ENCODE measurements at places on chromosomes 3 and 15. TPM values are rescaled to one million over a fixed set of nuclear protein-coding genes. Genes with fewer than 3 reads are reported as not detected.

The CNTN4 gene
- 23.5 TPM for total RNA-seq

The ITIH1 gene
- total RNA-seq = 14.1 TPM

GRCh38 chr3:170021083-170021482, 16.7 kb upstream of the GPR160 start:
- DNase-seq = no peak

The BSN gene
- 3.0 TPM for total RNA-seq

DNA sequence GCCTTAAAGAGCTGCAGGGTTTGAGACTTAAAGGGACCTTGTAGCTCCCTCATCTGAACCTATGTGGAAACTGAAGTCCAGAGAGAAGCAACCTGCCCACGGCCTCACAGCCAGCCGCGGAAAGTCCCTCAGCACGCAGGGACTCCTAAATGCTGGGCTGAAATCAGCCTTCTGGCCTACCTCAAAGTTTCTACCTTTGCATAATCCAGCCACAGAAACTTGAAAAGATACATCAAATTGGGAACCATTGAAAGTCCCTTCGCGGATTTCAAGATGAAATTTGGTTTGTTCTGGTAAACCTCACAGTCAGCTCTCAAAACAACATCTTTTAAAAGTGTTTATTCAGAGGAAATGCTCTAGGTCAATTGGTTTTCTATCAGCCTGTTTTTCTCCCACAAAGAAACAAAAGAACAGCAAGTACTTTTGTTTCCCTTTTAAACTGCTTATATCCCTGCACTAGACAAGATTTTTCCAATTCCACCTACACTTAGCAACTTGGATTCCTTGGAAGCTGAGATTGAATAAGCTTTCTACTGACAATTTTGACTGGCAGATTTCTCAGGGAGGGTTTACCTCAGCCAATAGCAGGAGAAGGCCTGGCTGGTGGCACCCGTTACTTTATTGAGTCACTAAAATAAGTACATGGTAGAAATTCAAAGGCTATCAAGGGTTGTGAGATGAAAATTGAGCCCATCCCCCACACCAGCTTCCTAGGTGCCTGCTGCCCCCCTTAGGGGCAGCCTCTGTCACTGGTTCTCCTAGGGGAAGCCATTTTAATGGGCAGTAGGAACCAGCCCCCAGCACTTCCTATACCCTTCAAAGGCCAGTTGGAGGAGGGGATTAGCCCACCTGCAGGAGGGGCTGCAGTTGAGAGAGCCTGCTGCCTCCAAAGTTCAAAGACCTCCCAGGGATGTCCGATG, 171.2 kb downstream of the ADAMTS17 start:
- DNase-seq = no peak

The C3orf22 gene
- total RNA-seq = 0.44 TPM

GRCh38 chr3:13575459-13576061, 26.6 kb downstream of the FBLN2 start:
- no peak for DNase-seq

DNA sequence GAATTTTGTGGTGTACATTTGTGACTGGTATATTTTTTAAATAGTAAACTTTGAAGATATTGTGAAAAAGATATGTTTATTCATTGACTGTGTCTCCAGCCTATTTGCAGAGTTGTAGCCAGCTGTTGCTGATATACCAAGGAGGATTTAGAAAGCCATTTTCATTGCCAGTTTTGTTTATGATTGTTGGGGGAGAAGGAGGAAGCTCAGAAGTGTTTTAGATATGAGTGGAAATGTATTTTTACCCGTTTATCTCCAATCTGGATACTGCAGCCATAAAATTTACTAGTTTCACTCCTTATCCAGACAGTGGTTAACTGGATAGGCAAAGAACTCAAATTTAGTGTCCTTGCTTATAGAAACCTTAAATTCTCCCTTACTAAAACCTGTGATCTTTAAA, 18.8 kb downstream of the ATP11B start:
- no peak for DNase-seq

DNA sequence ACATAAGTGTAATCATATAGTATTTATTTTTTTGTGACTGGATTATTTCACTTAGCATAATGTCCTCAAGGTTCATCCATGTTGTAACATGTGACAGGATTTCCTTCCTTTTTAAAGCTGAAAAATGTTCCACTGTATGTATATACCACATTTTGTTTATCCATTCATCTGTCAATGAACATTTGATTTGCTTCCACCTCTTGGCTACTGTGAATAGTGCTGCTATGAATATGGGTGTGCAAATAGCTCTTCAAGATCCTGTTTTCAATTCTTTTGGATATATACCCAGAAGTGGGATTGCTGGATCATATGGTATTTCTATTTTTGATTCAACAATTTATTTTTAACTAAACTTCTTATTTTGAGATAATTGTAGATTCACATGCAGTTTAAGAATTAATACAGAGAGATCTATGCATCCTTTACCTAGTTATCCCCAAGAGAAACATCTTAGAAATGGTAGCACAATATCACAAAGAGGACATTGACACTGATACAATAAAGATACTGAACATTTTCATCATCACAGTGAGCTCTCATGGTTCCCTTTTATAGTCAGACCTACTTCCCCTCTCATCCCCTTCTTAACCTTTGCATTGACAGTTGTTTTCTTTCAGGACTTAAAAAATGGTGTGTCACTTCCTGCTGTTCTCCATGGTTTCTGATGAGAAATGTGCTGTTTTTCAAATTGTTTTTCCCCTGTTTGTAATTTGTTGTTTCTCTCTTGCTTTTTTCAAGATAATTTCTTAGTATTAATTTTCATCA, 90.1 kb downstream of the SATB1 start:
- no peak for DNase-seq

DNA sequence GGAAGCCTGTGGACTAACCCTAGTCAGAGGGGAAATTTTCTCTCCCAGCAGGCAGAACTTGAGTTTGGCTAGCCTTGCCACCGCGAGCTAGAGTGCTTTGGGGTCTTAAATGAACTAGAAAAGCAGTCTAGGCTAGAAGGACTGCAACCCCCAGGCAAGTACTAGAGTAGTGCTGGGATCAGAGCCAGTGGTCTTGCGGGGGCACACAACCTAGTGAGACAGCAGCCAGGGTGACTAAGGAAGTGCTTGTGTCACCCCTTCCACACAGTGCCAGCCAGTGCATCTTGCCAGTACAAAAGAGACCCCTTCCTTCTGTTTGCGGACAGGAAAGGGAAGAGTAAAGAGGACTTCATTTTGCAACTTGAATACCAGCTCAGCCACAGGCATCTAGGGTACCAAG, 59.0 kb downstream of the GOLM2 start:
- no peak for DNase-seq

DNA sequence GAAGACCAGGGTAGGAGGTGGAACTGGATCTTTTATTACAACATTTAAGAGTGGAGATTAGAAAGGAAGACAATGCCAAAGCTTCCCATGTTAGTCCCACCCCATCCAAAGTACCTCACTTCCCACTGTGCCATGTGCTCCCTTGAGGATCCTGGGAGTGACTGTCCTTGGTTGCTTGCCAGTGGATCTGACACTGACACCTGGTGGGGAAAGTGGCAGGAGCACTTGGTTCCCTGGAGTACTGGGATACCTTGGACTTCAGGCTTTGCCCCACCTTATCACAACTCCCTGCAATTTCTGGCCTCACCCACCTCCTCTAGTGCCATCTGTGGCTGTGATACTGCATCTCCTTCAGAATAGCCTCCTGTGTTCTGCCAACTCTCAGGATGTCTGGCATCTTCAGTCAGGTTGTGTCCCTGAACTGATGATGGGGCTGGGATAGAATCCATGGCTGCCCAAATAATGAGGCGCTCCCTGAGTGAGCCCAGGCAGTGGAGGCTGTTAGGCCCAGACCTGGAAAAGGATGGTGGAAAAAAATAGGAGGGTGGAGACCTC, 1.3 kb downstream of the ELL3 start:
- DNase-seq = no peak

DNA sequence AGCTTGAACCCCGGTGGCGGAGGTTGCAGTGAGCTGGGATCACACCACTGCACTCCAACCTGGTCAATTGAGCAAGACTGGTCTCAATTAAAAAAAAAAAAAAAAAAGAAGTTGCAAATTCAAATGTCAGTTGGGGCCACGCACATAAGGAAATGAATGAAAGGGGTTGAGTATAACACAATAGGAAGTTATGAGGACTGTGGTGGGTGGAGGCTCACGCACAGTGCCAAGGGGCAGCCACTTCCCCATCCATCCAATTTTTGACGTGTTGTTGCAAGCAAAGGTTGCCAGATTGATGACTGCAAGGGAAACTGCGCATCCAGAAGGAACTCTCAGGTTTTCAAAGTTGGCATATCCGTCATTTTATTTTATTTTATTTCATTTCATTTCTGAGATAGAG, 532.2 kb downstream of the NTRK3 start:
- no peak for DNase-seq

DNA sequence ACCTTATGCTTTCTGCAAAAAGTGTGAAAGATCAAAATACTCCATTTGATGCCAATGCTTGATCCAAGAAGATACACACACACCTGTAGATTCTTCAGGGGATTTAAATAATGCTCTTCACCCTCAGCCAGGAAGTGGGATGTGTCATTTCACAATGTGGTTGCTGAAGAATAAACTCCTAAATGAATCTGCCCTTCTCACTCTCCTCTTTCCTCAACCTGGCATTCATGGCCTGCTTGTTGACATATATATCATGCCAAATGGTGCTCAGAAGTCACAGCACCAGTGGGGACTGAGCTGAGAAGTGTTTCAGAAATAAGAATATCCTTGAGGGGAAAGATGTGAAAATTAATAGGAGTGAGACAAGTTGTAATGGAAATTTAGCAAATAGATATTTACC, 146.6 kb upstream of the ARHGEF26 start:
- no peak for DNase-seq

DNA sequence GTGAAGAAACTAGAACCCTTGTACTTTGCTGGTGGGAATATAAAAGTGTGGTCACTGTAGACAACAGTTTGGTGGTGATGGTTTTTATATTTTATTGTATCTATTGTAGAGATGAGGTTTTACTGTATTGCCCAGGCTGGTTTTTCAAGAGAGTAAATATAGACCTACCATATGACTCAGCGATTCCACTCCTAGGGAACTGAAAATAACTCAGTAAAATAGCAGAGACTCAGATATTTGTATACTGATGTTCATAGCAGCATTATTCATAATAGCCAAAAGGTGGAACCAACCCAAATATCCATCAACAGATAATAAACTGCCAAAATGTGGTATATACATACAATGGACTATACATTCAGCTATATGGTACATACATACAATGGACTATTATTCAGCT, 68.8 kb upstream of the IL12A start:
- DNase-seq = no peak

DNA sequence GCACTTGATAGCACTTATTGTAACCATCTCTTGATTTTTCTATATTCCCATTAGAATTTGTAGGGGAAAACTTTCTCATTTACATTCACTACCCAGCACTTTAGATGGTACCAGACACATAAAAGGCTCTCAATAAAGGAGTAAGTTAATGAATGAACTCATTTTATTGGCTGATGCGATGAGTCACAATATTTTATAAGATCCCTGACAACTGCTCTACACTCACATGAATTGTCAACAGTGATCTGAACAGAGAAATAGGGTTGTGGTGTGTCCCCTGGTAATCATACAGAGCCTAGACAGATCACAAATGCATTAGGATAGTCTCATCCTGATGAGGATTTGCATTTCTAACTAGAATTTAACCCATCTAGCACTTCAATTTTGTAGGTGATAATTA, 567.6 kb upstream of the ARPP21 start:
- DNase-seq = no peak

DNA sequence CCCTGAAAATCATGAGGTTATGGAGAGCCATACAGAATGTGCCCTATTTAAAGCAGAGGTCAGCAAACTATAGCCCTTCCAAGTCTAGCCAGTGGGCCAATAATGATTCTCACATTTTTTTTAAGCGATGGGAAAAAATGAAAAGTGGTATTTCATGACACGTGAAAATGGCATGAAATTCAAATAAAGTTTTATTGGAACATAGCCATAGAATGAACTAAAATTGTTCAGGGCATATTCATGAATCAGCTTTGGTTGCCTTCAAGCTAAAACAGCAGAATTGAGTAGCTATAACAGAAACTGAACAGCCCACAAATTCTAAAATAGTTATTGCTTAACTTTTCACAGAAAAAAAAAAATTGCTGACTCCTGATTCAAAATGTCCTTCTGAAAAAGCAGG, 104.5 kb downstream of the TFG start:
- DNase-seq = no peak

GRCh38 chr3:63753567-63753966, 65.5 kb upstream of the C3orf49 start:
- no peak for DNase-seq

GRCh38 chr3:157631478-157631877, 128.3 kb upstream of the VEPH1 start:
- no peak for DNase-seq

- DNase-seq = no peak
Measured at GRCh38 chr3:126360714-126361060, 3.5 kb upstream of the KLF15 start.
